ENCODE measurements at places on chromosomes 12 and 14. TPM values are rescaled to one million over a fixed set of nuclear protein-coding genes. Genes with fewer than 3 reads are reported as not detected.

Gene BATF
- total RNA-seq: not detected

GRCh38 chr14:31000629-31001338 lies 24.7 kb upstream of the AP4S1 start:
- DNase-seq: no peak

DNA sequence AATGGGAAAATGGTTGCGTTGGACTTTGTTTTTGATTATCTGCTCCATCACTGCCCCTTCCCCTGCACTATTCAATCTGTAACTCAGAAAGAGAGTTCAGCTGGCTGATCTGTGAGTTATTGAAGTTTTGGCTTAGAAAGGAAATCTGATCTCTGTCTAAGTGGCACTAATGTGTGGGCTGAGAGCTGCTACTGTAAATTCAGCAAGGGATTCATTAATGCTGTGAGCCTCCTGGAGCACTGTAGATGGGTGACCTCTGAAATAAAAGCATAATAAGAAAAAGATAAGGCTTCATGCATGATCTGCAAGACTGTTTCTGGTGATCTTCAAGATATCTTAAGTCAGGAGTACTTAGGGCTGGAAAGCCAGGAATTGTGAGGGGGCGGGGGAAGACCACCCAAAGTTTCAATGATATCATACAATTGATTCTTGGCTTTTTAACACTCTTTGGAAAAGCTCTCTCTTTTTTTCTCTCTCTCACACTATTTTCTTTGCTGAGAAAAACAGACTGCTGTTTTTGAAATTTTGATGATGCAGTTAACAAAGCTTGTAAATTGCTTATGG lies 101.1 kb downstream of the C12orf75 start:
- no peak for DNase-seq

- no peak for DNase-seq
Observed at GRCh38 chr12:44441155-44441554, 435.0 kb downstream of the NELL2 start.

DNA sequence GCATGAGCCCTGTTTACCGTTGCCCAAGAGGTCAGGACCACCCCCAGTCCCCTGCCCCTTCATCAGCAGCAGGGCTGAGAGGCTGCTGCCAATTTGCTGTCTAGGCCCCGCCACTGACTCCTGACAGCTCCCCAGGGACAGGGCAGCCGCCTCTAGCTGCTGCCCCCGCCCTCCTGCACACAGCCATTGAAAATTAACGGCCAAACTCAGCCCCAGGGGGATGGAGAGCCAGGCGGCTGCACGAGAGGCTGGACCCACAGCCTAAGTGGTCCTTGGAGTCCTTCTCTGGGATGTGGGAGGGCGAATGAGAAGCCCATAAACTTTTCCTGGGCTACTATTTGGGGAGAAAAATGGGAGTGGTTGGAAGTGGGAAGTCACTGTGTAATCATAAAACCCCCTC lies 4.6 kb downstream of the FOXN4 start:
- DNase-seq: no peak

Gene TAS2R30
- total RNA-seq: 7.9 TPM

DNA sequence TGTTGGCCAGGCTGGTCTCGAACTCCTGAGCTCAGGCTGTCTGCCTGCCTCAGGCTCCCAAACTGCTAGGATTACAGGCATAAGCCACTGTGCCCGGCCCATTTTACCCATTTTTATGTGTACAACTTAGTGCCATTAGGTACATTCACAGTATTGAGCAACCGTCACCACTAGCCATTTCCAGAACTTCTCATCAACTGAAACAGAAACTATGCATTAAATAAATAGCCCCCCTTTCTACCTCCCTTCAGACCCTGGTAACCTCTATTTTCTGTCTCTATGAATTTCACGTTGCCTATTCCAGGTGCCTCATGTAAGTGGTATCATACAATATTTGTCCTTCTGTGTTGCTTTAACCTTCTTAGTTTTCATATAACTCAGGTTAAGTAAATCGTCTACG lies 15.9 kb downstream of the ZCRB1 start:
- no peak for DNase-seq

Measured in neural progenitor cell (in vitro differentiated cells).